ENCODE measurements at places on chromosomes 1 and 21.

GRCh38 chr1:42691157-42691498 is 8.9 kb downstream of the YBX1 start:
- DNase-seq, result no peak

DNA sequence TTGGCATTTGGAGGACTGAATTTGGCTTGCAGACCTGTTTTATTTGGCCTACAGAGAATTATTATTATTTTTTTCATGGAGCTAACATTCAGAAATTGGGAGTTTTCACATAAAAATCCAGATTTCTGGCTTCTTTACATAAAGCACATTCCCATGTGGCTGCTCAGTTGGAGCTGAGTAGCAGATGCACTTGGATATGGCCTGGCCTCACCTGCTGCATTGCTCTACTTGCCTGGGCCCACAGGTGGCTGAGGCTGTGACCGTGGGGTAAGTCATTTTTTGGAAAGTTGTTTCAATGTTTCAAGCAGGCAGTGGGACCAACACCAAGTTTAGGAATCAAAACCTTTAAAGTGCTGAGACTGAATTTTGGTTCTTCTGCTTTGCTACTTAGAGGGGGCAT is 56.7 kb downstream of the GADD45A start:
- no peak for DNase-seq

DNA sequence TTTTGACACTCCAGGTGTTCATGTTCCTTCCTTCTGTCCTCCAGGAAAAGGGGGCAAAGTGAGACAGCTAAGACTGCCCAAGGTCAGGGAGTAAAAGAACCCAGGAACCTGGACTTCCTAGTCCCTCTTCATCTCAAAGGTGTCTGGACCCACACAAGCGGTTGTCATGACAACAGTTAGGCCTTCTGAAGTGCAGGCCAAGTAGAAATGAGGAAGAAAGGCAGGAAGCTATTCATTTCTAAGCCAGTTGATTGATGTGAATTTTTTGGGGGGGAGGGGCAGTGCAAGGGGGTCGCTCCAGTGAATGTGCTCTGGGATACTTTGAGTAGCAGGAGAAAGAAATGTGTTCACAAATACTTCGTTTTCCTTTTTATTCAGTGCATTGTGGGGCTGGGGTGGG is 114.3 kb downstream of the NAV1 start:
- DNase-seq, result no peak

DNA sequence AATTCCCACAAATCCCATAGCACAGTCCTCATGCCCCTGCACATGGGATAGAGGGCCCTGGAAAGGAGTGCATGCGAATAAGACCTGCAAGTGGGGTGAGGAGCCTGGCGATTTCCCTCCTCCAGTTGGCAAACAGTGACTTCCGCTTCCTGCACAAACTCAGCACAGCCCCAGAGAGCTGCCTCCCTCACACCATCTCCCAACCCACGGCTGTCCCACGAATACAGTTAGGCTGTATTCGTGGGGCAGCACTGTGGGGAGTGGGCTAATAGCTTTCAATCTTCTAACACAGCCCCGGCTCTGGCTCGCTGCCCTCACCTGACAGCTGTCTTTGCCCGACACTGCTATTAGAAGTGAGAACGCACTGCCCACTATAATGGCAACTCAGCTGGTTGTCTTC is 28.2 kb upstream of the CNTN2 start:
- DNase-seq, result no peak

DNA sequence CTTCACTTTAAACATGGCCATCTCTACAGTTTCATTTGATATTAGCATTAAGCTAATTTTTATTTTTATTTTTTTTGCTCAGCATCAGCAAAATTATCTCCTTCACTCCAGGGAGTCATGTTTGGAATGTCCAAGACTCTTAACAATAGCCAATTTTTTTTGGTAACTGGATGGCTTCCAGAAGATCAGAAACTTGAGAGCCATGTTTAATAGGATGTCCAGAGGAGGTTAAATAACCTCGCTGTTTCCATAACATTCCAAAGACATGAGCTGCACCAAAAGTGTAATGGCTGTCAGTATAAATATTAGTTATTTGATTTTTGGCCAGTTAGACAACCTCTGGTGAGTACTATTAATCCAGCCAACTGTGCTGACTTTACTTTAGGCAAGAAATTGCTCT is 80.7 kb downstream of the DNTTIP2 start:
- DNase-seq, result no peak

DNA sequence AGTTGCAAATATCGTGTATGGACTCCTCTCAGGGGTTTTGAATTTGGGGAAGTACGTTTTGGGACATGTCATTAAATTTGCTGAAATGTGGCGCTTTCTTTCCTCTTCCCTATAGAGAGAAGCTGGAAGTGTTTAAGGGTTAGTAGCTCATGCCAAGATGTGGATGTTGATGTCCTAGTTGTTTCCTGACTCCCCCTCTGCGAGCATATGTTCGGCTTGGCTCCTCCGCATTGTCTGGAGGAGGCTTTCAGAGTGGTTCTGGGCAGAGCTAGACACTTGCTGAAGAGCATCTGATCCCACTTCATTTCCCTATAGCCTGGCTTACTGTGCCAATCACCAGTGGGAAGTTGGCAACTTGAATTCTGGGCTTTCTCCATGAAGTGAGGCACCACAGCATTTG is 347.4 kb upstream of the B3GALT2 start:
- DNase-seq, result no peak

DNA sequence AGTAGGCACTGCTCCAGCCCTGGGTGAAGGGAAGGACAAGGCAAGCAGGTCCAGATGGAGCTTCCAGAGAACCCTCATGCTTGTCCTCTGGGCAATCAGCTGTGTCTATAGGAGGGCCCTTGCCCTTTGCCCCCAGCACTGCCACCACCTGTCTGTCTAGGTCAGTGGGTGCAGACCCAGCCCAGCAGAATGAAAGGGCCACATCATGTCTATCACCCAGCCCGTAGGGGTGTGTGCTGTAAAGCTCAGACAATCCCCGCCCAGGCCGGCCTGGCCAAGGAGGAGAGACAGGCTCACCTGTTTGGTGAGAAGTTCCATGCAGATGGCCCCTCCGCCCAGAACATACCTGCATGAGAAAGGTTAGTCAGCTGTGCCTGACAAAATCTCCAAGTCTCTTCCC is 7.0 kb downstream of the UBE2Q1 start:
- no peak for DNase-seq

- DNase-seq, result no peak
Observed at GRCh38 chr1:23405946-23406345, 18.6 kb downstream of the TCEA3 start.

GRCh38 chr21:27681841-27682240 is 715.0 kb upstream of the ADAMTS5 start:
- DNase-seq, result no peak

- no peak for DNase-seq
Observed at GRCh38 chr1:206856674-206857464, 8.6 kb upstream of the IL20 start.

GRCh38 chr1:33685256-33685655 is 178.6 kb upstream of the HMGB4 start:
- DNase-seq, result no peak

DNA sequence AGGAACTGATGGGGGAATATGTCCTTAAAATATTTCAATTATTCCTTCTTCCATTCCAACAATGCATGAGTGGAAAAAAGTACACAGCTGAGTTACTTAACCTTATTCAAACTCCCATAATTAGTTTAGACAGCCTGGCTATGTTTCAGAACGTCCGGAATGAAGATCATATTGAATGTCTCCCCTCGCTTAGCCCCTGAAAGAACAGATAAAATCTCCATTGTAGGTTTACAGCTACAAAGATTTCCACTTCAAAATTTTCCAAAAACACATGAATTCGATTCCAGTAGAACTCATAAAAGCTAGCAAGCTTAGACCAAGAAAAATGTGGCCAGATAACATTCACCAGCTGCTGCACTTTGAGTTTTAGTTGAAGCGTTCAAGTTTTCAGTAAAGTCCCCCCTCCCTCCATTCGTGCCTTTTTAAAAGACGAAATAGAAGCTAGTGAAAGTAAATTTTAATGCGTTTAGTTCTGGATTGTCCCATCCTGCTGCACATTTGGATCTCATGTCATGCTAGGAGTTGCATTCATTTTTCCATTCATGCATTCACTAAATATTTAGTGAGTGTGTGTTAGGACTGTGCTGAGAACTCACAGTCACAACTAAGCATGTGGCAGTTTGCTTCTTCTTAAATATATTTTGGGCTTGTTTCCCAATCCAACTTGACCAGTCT is 29.4 kb upstream of the SSX2IP start:
- no peak for DNase-seq

GRCh38 chr1:186443638-186444037 is 17.3 kb downstream of the PDC start:
- DNase-seq, result no peak

GRCh38 chr1:156949127-156949526 is 28.7 kb downstream of the LRRC71 start:
- no peak for DNase-seq

GRCh38 chr1:40808444-40808843 is 24.9 kb downstream of the KCNQ4 start:
- DNase-seq, result no peak

DNA sequence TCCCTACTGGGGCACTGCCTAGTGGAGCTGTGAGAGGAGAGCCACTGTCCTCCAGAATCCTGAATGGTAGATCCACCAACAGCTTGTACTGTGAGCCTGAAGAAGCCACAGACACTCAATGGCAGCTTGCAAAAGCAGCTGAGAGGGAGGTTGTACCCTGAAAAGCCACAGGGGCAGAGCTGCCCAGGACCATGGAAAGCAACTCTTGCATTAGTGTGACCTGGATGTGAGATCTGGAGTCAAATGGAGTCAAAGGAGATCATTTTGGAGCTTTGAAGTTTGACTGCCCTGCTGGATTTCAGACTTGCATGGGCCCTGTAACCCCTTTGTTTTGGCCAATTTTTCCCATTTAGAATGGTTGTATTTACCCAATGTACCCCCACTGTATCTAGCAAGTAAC is 871.4 kb upstream of the PRMT6 start:
- no peak for DNase-seq

- DNase-seq, result no peak
Observed at GRCh38 chr1:229336345-229336744, 6.5 kb downstream of the CCSAP start.

GRCh38 chr1:153611356-153611755 is 1.6 kb downstream of the S100A16 start:
- DNase-seq, result no peak

- DNase-seq, result no peak
Observed at GRCh38 chr1:225769687-225770086, 7.9 kb upstream of the SRP9 start.

DNA sequence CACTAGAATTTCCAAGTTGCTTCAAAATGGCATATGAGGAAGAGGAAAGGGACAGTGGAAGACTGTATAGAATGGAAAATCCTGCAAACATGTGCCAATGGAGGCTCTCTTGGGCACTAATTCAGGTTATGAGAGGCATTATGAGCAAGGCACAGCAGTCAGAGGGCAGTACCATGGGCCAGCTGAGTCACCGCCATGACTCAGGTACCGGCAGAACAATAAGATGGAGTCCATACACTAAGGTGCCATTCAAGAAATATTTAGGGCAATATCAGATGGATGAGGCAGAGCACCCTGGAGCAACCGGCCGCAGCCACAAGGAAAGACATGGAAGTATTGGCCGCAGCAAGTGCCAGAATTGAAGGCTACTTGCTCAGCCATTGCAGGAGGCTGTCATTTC is 25.6 kb upstream of the VAV3 start:
- DNase-seq, result no peak

GRCh38 chr1:157442065-157442464 is 110.2 kb downstream of the FCRL5 start:
- no peak for DNase-seq
